ENCODE measurements at places on chromosomes 7 and 10.

- no peak for DNase-seq
Measured at GRCh38 chr7:42457663-42458062, 220.7 kb upstream of the GLI3 start.

DNA sequence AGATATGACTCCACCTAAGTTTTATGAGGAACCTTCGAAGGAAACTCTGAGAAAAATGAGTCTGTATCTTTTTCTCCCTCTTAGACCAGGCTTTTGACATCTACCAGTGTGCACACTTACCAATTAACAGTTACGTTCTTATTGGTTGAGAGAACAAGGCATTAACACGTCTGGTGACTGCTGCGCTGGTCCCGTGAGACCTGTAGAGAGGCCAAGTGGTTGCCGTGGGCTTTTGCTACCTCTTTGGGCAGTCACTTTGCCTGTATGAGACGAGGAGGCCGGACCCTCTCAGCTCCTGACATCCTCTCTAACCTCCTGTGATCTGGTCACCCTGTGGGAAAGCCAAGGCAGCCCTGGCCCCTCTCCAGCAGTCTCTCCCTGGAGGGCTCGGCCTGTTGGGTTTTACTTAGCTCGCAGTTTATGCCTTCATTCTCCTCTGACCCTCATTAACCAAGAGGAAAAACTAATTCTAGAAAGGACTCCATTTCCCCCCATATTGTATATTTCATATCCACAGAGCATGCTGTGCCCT is 513.9 kb upstream of the GALNT17 start:
- no peak for DNase-seq

DNA sequence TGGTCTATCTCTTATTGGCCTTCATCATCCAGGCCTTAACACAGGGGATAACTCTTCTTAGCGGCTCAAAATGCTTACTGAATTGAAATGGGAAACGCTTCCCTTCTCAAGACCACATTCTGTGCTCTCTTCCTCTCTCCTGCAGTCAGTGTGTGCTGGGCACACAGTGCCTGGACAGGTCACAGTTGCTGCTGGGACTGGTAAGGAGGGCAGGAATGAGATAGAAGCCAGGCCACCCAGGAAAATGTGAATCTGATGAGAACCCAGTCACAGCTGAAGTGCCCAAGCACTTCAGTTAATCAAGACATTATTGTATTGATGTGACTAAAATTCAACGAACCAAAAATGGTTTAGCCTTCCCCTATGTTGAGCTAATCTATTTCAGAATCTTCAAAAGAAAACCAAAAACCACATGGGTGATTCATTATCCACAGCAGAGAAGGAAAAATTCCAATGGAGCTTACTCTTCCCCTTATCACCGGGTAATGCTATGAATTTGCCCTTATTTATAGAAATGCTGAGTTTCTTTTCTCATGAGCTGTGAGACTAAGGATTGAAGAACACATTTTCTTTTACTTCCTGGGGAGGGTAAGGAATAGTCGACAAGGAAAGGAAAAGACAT is 41.2 kb upstream of the PLPP4 start:
- DNase-seq = no peak

- no peak for DNase-seq
Measured at GRCh38 chr10:94409021-94409657, 6.8 kb downstream of the TBC1D12 start.

DNA sequence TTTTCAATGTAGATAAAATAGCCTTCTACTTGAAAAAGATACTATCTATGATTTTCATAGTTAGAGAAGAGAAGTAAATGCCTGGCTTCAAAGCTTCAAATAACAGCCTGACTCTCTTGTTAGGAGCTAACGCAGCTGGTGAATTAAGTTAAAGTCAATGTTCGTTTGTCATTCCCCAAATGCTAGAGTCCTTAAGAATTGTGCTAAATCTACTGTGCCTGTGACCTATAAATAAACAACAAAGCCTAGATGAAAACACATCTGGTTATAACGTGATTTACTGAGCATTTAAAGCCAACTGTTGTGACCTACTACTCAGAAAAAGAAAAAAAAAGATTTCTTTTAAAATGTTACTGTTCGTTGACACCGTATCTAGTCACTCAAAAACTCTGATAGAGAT is 134.7 kb downstream of the POLR1F start:
- DNase-seq = no peak

- DNase-seq = no peak
Measured at GRCh38 chr10:114953047-114953446, 15.1 kb downstream of the TRUB1 start.

- DNase-seq = no peak
Measured at GRCh38 chr10:60427709-60428386, 38.2 kb upstream of the ANK3 start.

DNA sequence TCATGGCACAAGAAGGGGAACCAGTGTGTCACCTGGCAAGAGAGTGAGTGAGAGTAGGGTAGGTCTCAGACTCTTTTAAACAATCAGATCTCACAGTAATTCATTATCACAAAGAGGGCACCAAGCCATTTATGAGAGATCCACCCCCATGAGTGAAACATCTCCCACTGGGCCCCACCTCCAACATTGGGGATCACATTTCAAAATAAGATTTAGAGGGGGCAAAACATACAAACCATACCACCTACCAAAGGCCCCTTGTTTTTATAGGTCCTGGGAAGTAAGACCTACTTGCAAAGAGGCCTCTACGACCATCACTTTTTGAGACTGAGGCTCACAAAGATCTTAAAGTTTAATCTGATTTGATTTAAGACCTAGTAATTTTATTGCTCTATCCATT is 134.9 kb downstream of the NRCAM start:
- no peak for DNase-seq

GRCh38 chr7:3218411-3219225 is 82.4 kb upstream of the SDK1 start:
- DNase-seq = no peak

GRCh38 chr7:54985426-54986330 is 33.1 kb upstream of the EGFR start:
- no peak for DNase-seq

- no peak for DNase-seq
Measured at GRCh38 chr10:73469579-73469978, 26.2 kb downstream of the PPP3CB start.

DNA sequence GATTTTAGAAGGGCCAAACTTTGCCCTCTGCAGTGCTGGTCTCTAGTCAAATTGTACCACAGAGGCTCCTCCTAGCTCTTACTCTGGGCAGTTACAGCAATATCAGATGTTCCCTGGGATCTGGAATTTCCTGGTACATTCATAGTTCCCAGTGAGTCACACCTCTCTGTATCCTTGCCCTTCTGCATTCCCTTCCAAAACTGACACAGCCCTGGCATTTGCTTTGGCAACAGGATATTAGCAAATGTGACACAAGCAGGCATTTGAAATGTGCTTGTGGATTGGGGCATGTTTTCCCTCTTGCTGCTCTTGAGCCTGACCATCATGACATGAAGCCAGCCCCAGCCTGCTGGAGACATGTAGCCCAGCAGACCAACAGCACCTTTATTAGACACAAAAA is 284.7 kb upstream of the AKR1E2 start:
- no peak for DNase-seq

- DNase-seq = no peak
Measured at GRCh38 chr7:130942211-130942964, 208.4 kb upstream of the KLF14 start.

DNA sequence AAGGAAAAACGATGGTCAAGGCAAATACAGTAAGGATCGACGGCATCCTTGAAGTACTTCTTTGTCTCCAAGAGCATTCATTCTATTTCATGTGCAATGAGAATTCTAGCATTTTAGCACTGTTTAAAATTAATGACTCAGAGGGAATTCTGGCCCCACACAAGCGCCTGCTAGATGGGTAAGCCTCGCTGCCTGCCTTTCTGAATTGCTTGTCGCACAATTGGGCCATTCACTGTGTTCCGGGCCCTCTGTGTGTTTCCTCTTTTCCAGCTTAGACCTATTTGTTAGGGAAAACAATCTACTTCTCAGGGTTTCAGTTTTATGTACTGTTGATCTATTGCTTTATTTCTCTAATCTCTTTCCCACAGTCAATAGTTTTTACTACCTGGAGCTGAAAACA is 204.7 kb upstream of the ZNF32 start:
- no peak for DNase-seq

DNA sequence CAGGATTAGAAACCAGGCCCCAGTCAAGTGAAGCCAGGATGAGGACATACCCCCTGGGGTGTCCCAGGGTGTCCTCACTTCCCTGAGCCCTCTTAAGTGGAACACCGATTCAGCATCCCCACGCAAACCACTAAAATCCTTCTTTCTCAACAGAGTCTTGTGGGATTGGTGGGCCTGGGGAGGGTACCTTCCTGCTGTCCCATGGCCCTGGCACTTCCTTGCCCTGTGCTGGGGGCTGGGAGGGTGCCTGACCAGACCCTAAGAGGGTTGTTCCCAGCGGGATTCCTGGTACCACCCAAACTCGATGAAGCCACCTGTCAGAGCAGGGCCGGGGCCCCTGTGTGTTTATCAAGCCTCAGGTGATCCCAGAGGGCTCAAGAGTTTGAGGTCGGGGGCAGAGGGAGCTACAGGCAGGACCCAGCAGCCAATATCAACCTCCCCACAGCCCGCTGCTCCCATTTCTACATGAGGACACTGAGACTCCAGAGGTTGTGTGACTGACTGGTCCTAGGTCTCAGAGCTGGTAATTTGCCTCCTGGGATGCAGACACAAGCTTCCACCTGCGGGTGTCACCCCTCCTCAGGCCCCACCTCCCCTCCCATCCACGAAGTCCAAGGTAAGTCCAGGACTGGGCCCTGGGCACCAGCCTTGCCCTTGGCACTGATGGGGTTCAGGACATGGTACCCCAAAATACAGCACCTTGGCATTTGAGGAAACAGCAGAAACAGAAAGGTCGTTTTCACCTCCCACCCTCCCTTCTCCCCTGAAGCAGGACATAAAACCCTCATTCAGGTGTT is 31.4 kb downstream of the OAT start:
- no peak for DNase-seq

- no peak for DNase-seq
Measured at GRCh38 chr10:114071178-114071577, 27.5 kb downstream of the ADRB1 start.

DNA sequence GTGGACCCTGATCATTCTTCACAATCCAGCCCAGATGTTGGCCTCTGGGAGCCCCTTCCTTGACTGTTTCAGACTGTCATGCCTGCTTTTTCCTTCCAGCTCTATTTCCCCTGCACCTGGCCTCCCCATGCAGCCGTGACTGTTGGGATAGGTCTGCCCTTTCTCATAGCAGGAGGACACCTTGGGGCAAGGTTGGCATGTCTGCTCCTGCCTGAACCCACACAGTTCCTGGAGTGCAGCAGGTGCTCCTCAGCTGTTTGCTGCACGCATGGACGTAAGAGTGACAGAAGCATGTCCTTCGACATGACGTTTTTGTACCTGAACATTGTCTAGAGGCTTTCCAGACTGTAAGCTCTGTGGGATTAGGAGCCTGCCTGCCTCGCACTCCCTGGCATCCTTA is 24.0 kb downstream of the POR start:
- no peak for DNase-seq

GRCh38 chr7:5083311-5083711 is 37.7 kb downstream of the RBAK start:
- no peak for DNase-seq

DNA sequence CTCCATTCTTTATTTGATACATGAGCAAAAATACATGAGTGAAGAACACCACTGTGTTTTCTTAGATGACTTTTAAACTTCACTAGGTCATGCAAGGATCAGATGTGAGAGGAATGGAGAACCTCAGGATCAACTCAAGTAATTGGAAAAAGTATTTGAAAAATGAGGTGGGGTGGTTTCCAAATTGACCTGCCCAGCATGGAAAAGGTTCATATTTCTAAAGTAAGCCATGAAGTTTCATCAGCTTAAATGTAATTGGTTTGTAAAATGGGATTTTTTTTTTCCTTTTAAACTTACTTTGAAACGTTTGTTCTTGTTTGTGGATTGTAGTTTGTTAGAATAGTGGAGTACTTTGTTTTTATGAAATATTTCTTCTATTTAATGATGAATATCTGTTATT is 134.8 kb downstream of the MLLT10 start:
- DNase-seq = no peak

Measured in stimulated activated CD4-positive, alpha-beta T cell treated with anti-CD3 and anti-CD28 coated beads, Interleukin-2, amount 100 ng/mL, for 24 hours (primary cell).